ENCODE measurements at places on chromosomes 2 and 18.

GRCh38 chr2:8849327-8849726 lies 11.9 kb upstream of the KIDINS220 start:
- DNase-seq: no peak

- DNase-seq: no peak
Observed at GRCh38 chr2:191152482-191153240, 1.9 kb upstream of the STAT4 start.

DNA sequence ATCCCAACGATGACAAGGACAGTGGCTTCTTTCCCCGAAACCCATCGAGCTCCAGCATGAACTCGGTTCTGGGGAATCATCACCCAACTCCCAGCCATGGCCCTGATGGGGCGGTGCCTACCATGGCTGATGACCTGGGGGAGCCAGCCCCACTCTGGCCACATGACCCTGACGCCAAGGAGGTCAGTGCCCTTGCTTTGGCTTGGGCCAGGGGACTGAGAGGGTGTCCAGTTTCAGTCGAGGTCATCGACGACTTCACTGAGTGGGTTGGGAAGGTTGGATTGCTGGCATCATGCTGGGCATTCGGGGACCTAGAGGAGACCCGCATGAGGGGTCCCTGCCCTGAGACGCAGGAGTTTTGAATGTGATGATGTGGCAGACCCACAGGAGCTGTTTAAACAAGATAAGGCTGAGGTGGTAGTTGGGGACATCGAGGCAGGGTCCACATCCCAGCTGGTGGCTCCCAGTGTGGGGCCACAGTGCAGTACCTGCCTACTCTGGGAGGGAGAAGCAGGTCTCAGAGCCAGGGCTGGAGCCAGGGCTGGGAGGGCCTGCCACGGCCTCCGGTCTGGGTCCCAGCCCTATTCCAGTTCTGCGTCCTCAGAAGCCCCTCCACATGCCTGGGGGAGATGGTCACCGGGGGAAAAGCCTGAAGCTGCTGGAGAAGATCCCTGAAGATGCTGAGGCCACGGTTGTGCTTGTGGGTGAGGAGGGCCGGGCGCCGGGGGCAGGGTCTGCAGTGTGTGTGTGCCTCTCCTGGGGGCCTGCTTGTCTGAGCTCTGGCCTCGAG lies 6.0 kb downstream of the SLC4A3 start:
- DNase-seq: no peak

GRCh38 chr18:4270016-4270415 lies 185.1 kb downstream of the DLGAP1 start:
- no peak for DNase-seq

- no peak for DNase-seq
Observed at GRCh38 chr18:48000701-48001100, 70.2 kb upstream of the SMAD2 start.

DNA sequence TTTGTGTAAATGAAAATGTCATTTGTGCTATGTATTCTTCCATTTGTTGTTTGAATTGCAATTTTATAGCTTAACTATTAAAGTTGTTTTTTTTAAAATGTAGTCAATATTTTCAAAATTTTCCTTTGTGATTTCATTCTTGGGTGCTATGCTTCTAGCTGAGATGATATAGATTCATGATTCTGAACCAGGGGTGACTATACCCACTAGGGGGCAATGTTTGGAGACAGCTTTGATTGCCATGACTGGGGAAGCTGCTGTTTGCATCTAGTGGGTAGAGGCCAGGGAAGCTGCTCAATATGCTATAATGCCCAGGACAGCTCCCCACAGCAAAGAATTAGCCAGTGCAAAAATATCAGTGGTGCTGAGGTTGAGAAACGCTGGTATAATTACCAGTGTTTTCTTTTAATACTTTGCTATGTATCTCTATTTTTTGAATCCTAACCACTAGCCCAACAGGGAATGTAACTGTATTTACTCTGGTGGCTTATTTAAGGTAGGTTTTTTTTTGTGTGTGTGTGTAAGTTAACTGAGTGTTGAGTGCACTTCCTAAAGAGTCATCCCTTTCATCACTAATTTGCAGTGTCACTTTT lies 99.7 kb downstream of the MEP1B start:
- DNase-seq: no peak

GRCh38 chr2:132267105-132267497 lies 105.3 kb upstream of the ANKRD30BL start:
- DNase-seq: no peak

DNA sequence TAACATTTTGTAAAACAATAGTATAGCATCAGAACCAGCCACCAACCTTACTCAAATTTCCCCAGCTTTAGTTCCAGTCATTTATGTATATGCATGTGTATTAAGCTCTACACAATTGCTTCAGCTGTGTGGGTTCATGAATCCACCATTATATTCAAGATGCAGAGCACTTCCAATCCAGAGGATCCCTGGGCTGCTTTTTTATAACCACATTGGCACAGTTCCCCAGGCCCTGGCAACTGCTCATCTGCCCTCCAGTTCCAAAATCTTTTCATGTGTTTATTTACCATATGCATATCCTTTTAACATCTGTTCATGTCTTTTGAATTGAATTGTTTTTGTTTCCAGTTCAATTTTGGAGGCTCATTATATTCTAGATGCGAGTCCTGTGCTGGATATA lies 482.9 kb upstream of the HS6ST1 start:
- no peak for DNase-seq

- DNase-seq: no peak
Observed at GRCh38 chr2:126543081-126543480, 112.9 kb upstream of the GYPC start.

DNA sequence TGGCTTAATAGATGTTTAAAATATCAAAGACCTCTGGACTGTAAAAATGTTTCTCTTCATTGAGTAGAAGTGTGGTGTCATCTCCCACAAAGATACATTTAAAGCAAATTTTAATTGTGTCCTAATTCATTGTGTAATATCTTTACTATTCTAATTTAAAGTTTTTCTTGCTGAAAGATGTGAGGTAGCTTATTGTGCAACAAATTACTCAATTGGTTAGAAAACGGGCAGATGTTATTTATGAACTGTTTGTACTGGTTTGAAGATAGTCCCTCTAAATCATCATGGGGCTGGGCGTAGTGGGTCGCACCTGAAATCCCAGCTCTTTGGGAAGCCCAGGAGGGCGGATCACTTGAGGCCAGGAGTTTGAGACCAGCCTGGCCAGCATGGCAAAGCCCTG lies 65.3 kb downstream of the CYBRD1 start:
- no peak for DNase-seq

DNA sequence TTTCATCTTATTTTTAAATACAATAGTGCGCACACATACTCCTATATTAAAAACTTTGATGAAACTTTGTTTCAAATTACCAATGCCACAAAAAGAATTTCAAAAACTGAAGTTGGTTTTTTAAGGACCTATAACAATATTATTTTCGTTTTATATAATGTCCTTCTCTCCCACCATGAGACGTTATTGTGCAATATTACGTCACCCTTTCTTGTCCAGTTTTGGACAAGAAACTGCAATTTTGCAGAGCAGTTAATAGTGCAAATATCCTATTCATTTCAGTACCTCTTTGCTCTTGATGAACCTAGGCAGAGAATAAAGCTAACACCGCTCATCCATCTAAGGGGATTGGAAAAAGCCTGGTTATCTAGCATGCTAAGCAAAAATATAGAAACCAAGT lies 9.7 kb upstream of the ZNF516 start:
- DNase-seq: no peak

- no peak for DNase-seq
Observed at GRCh38 chr2:100418406-100418962, 1.0 kb upstream of the CHST10 start.

DNA sequence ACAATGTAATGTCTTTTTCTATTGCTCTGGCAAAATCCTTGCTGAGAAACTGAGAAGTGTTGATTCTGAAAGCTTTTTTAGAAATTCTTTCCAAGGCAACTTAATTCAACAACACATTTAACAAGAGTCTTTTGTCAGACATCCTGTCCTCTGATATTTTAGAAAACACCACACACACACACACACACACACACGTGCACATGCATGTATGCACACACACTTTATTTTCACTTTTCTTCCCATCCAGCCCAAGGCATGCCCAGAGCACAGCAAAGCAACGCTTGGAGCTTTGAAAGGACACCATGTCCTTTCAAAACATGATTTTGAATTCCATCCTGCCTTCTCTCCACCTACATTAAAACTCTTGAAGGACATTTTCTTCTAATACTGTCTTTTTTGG lies 116.1 kb downstream of the ATL2 start:
- no peak for DNase-seq

DNA sequence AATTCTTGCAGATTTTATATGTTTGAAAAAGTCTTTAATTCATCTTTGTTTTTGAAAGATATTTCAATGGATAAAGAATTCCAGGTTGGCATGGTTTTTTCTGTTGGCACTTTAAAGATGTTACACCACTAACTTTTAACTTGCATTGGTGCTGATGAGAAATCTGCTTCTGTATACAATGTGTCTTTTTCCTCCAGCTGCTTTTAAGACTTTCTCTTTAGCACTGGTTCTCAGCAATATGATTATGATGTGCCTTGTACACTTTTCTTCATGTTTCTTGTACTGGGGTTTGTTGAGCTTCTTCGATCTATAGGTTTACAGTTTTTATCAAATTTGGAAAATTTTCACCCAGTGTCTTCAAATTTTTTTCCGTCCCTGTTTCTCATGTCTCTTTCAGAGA lies 29.2 kb downstream of the PECR start:
- no peak for DNase-seq

DNA sequence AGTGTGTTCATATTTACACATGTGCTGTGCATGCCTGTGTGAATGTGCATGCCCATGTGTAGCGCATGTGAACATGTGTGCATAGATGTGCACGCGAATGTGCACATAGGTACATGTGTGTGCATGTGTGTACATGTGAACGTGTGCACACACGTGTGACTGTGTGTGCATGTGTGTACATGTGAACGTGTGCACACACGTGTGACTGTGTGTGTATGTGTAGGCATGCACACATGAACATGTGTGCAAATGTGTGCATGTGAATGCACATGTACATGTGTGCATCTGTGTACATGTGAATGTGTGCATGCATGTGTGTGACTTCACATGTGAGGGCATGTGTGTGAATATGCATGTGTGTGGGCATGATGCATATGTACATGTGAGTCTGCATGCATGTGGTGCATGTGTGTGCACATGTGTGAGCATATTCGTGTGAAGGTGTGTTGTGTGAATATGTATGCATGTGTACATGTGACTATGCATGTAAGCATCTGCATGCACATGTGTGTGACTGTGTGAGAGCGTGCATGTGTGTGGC lies 122.4 kb downstream of the PTGR3 start:
- DNase-seq: no peak

GRCh38 chr2:144372410-144373080 lies 147.4 kb downstream of the ZEB2 start:
- no peak for DNase-seq

GRCh38 chr2:130871843-130872740 lies 35.4 kb downstream of the ARHGEF4 start:
- no peak for DNase-seq

GRCh38 chr2:176079285-176079830 lies 4.4 kb downstream of the EVX2 start:
- no peak for DNase-seq

All from central memory CD8-positive, alpha-beta T cell (primary cell).